ENCODE measurements at places on chromosomes 11 and 22.

- no peak for DNase-seq
Measured at GRCh38 chr11:19589567-19590260, 122.9 kb upstream of the NAV2 start.

DNA sequence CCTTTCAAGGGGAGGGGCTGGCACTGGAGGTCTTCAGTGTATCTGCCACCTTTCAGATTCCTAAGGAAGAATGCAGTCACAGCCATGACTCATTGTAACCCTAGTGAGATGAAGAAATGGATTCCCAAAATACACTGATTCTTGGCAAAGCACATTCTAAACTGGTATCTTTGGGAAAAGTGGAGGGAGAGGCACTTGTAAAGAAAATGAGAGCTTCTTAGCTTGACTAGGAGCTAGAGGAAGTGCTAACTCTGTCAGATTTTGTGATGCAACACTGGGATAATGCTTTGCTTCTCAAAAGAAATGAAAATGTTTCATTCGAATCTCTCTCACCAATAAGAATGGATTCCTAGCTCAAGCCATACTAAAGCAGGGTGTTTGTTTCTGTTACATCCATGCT, 14.3 kb downstream of the NRIP3 start:
- DNase-seq: no peak

DNA sequence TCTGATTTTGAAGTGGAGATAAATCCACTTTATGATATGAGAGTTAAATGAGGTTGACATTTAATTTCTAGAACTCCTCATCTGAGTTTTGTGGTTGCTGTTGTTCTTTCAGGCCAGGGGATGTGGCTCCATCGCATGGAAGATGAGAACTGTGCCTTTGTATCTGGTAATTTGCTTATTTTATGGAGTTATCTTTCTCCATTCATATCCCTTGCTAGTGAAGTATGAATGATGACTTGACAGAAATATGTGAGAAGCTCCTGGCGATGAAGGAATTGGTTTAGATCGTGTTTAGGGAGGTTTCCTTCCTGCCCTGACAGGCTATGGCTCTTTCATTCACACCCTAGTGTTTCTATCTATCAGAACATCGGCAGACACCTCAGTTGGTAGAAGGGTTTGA, 393.7 kb downstream of the ETS1 start:
- no peak for DNase-seq

DNA sequence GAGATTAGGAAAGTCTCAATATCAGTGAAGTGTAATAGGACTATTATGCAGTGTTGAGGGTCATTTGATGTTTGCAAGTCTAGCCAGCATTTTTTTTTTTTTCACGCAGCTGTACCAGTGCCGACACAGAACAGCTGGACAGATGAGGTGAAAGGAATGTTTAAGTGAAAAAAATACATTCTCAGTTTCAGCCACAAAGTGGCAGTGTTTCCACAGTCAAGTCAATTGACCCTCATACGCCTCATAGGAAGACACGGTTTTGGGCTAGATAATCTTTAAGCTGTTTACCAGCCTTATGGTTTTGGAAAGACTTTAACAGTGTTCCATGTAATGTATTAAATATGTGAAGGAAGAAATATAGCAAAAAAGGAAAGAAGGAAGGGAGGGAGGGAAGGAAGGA, 349.9 kb upstream of the ANO3 start:
- DNase-seq: no peak
